BJ (cell line): ENCODE measurements at places on chromosomes 4 and X. TPM values are rescaled to one million over a fixed set of nuclear protein-coding genes. Genes with fewer than 3 reads are reported as not detected.

Gene CFAP99
- polyA plus RNA-seq = not detected in 2 replicates

Gene PRR27
- polyA plus RNA-seq = not detected in 2 replicates

Gene GRK4
- 1.9 and 2.1 TPM in 2 replicates for polyA plus RNA-seq

Gene PPBP
- polyA plus RNA-seq = not detected in 2 replicates

Gene DHRSX
- 50.2 and 66.2 TPM in 2 replicates for polyA plus RNA-seq

Gene F11
- polyA plus RNA-seq = not detected in 2 replicates

Gene CDKL2
- polyA plus RNA-seq = 0.38 and 0.39 TPM in 2 replicates

Gene PCDH19
- polyA plus RNA-seq = 0.01 TPM in 1 of 2 replicates, not detected in the other

Gene SSX4
- polyA plus RNA-seq = not detected in 2 replicates

Gene CDX4
- polyA plus RNA-seq = not detected in 2 replicates

- no peak for DNase-seq
These were observed 33.6 kb upstream of the RPL34 start for GRCh38 chr4:108586778-108587177.

- DNase-seq = no peak
These were observed 980.7 kb upstream of the GRIA3 start for GRCh38 chrX:122203399-122203798.

- no peak for DNase-seq
These were observed 95.3 kb upstream of the PAQR3 start for GRCh38 chr4:79034544-79034943.

- no peak for DNase-seq
These were observed 283.8 kb downstream of the CRLF2 start for GRCh38 chrX:928606-929005.

GRCh38 chrX:130704053-130705038 is 198.7 kb downstream of the ENOX2 start:
- DNase-seq = no peak

- no peak for DNase-seq
These were observed 936 bp downstream of the TMEM144 start for GRCh38 chr4:158211222-158211621.

DNA sequence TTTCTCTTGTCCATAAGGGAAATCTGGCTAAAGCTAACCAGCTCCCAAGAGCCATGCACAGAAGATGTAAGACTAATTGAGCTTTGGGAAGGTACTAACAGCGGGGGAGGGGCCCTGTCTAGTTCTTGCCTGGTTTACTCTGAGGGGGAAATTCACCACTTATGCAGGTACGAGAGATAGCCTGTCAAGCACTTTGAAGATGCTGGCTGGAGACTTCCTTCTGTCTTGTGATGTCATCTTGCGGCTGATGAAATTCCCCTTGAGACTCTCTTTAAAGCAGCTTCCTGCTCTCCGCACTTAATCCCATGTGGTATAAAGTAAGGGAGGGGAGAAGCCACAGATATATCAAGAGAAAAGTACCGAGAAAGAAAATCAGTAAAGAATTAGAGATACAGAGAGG is 345.3 kb downstream of the MAPK10 start:
- DNase-seq = no peak

GRCh38 chr4:70364002-70364401 is 3.4 kb downstream of the SMR3A start:
- DNase-seq = no peak

GRCh38 chr4:15233626-15234025 is 194.2 kb upstream of the C1QTNF7 start:
- DNase-seq = no peak

- no peak for DNase-seq
These were observed 28.2 kb downstream of the SAT1 start for GRCh38 chrX:23811108-23811651.

GRCh38 chrX:119067023-119067739 is 5.6 kb upstream of the CT47C1 start:
- no peak for DNase-seq

GRCh38 chr4:111450867-111451266 is 694.4 kb upstream of the FAM241A start:
- DNase-seq = no peak

DNA sequence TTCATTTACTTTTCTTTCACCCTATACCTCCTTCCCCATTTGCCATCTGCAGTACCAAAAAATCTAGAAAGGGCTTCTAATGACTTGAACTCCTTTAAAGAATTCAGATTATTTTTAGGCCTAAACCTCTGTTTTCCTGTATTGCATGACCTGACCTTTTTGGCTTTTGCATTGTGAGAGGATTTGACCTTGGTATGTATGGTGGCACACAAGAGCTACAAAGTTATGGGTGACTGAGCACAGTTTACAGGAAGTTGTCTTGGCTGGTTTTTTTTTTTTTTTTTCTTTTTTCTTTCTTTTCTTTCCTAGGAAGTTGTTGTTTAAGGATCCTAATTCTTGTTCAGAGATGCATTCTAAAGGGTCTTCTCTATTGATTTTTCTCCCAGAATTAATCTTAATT is 32.0 kb upstream of the MTMR8 start:
- no peak for DNase-seq

- no peak for DNase-seq
These were observed 575.6 kb upstream of the PITX2 start for GRCh38 chr4:111198446-111198845.

DNA sequence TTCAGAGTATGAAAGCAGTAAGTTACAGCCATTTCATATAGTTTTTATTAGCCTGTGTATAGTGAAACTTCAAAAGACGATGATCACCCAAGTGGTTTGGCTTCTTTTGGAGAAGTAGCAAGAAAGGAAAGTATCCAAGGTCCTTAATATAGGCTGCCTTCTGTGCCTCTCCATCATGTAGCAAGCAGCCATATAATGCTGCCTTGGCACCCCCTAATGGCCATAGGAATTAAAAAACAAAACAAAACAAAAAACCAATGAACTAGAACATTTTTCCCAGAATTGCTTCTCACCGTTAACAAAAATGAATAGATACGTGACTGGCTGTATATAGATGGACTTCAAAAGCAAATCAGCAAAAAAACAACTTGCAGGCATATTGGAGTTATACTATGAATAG is 18.9 kb downstream of the LAMP2 start:
- no peak for DNase-seq

- DNase-seq = no peak
These were observed 1.3 kb downstream of the LCORL start for GRCh38 chr4:18020145-18020670.

- DNase-seq = no peak
These were observed 123.4 kb downstream of the HMX1 start for GRCh38 chr4:8748236-8748575.

DNA sequence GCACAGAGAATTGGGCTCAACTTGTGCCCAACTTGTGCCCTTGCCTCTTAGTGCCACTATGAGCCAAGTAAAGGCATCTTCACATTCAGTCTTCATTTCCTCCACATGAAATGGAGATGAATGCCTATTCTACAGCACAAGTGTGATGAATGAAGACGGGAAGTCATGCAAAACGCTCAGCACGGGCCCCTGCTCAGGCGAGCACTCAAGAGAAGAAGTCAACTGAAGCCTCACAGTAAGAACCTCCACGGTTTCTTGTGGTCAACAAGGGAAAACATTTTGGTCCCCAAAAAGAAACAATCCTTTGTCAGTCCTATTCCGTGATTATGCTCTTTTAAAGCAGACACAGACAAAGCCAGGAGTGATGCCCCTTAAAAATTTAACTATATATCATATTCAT is 87.0 kb downstream of the IRF2 start:
- no peak for DNase-seq

DNA sequence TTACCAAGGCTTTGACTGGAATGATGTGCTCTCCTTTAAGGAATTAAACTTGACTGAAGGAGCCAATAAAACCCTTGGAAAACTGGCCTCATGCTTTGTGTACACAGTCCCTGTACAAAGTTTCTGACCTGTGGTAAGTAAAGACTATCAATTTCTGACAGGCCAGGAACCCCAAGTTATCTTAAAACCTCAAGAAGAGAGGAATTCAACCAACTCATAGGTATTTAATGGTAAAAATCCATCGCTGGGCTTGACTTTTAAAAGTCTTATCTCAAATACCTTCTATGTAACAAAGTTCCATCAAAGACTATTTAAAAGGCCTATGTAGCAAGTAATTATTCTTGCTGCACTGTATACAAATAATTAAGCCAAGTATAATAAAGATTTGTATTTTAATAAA is 103.7 kb upstream of the TENT5D start:
- no peak for DNase-seq

GRCh38 chr4:39710098-39710896 is 12.4 kb downstream of the UBE2K start:
- DNase-seq = no peak

DNA sequence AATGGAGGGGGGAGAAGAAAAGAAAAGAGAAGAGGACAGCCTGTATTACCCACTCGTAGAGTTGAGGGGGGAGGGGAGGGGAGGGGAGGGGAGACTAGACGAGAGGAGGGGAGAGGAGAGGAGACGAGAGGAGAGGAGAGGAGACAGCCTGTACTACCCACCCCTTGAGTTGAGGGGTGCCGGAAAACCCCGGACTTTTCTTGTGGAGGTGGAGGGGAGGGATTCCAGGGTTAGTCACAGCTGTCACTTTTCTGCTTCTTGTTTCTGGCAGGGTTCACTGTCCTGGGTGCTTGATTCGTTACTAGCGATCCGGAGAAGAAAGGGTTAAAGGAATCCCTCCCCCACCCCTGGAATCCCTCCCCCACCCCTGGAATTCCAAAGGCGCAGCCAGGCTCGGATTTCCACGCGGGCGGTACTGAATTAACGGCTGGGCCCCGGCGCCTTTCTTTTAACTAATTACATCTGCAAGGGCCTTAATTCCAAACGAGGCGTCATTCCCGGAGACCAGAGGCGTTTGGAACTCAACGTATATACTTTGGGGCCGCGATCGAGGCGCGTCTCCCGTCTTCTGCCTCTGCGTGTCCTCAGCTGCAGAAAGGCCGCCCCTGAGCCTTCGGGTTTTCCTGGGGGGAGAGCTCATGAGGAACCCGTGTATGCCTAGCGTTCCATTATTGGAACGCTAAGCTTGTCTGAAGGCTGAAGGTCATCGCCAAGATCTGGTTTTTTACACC is 20.1 kb upstream of the CSF2RA start:
- no peak for DNase-seq

DNA sequence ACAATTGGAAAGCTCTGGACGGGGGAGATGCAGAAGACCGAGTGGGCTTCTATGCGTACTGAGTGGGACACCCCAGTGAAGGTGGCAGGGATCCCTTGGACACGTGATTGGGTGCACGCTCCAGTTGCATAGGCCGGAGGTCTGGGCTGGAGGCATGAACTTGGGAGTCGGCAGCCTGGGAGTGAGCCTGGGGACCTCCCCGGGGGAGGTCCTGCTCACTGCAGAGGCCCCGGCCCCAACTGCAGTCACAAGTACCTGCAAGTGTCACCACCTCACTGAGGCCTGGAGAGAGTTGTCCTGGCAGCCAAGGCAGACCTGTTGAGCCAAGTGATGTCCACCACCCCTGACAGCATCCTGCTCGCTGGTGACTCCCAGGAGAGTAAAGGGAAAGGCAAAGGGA is 49.3 kb upstream of the HMX1 start:
- DNase-seq = no peak

GRCh38 chr4:101020956-101021355 is 326.4 kb downstream of the PPP3CA start:
- no peak for DNase-seq

DNA sequence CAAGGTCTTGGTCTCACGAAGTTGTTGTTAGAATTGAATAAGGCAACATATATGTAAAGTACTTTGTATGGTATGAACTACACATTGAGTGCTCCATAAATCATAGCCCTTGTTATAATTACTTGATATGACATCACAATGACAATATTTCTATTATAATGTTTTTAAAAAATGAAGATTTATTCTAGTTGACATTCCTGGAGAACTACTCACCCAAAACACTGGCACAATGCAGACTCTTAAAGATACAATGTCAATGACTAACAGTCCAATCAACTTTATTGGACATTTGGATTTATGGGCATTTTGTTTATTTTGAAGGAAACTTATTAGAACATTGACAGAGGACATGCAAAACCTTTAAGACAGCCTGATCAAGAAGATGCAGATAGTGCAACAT is 55.3 kb downstream of the ASB9 start:
- DNase-seq = no peak

DNA sequence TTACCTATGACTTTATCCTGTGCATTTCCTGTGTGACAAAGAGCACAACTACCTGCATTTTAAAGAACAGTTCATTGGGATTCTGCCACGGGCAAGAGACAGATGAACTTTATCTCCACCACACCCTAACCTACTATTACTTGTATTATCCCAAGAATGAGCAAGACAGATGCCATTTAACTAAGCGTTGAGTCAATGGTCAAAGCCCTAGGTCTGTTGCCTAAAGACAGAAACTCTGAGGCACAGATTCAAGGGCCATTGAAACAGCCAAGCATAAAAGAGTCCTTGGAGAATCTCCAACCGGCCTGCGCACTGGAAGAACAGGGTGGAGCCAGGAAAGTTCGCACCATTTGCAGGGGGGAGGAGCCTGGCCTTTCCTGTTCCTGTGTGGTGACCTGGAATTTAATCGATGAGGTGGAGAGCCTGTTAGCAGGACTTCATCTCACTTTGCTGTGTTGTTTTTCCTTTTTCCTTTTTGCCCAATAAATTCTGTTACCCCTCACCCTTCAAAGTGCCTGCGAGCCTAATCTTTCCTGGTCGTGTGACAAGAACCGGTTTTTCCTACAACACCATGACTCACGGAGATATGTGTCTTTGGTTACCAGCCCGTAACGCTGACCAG is 146.4 kb upstream of the DIAPH2 start:
- no peak for DNase-seq

DNA sequence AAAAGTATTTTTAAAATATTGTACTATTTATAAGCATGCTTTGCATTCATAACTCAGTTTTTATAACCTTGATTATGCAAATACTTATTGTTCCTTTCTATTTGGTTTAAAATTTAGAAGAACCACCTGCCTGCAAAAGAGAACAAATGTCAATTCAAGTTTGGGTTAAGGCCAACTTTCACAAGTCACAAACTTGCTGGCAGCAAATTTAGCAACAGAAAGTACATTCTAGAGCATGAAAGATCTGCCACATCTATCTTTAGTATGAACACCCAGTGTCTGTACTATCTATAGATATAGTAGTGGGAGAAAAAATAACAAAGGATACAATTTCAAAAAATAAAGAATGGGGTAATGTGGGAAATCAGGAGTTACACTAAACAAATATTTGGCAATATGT is 1014.2 kb downstream of the C4orf33 start:
- no peak for DNase-seq

DNA sequence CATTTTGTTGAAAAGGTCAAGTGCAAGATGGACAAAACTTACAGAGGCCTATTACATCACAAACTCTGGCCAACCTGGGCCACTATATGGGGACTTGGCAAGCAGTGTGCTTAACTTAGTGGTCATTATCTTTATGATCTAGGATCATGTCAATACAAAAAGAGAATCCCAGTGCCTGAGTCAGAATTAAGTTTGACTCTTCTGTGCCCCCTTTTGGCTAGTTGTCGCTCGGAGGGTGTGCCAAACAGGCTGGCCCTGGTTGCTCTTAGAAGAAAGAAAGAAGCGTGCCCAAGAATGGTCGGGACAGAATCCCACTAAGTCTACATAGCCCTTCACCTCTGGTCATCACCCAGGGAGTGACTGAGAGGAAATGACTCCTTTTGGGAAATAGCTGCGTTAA is 100.1 kb downstream of the EIF4E start:
- DNase-seq = no peak
